ENCODE measurements at places on chromosomes 2 and 18.

DNA sequence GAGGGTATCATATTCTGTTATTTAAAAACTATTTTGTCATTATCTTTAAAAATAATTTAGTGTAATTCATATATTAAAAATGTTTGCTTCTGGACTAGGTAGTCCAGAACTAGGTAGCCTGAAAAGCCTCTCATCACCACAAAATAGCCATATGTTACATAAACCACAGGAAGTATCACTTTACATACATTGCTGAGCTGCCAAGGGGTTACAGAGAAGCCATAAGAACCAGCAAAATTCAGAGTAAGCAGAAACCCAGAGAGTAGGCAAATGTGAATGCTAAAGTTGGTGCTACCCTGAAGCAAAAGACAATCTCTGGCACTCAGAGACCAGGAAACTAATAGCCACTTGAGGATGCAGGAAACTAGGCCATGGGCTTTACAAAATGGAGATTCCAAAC, 60.9 kb downstream of the LOXHD1 start:
- no peak for DNase-seq

GRCh38 chr2:46116150-46116549, 181.1 kb upstream of the EPAS1 start:
- DNase-seq: no peak

DNA sequence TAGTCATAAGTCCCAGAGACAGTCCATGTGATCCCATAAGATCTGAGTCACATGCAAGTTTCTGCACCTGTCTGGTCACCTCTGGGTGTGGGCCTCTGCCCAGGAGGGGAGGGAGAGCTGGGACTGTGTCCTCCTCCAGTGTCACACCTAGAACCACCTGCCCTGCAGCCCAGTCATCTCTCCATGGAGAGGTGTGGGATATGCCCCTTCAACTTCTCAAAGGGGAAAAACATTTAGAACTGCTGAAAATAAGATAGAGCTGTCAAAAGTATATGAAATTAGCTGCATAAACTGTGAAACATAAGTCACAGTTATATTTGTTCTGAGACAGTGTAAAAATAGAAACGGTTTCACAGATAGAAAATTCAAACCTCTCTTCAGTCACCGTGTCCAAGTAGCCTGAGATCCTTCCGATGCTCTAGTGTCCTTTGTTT, 55.4 kb downstream of the NGEF start:
- DNase-seq: no peak

DNA sequence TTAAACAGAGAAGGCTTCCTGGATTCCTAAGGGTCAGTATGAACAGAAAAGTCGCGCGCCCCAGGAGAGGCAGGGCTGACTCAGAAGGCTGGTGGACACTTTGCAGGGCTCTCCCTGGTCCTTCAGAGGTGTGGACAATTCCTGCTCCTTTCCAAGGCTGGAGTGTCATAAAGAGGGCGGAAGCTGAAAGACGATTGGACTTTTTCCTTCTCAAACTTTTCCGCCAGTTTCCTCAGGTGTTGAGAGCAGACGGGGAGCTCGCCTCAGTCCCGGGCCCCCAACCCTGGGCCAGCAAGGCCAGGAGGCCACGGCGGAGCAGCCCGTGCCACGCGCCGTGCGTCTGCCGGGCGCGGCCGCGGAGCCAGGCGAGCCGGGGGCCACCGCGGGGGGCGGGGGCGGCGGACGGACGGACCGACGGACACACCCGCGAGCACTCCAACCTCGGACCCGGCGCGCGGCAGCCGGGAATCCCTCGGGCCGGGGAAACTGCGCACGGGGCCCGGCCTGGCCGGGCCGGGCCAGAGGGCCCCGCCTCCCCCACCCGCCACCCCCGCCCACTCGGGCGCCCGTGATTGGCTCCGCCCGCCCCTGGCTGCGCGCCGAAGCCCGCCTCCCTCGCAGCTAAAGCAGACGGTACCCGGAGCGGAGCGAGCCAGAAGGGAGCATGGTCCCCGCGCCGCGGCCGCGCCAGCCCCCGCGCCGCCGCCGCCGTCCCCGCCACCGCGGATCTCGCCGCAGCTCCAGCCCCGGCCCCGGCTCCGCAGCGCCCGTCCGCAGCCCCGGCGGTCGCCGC, at the start of gene KLHL29:
TSS of gene KLHL29 (plus strand) at position 629 of the 793 bp plus-strand sequence. CDS start 177,018 bp downstream, outside the sequence.
- DNase-seq: peak; percentile 29

GRCh38 chr2:63053889-63054602, 3.4 kb downstream of the OTX1 start:
- no peak for DNase-seq
